ENCODE measurements at places on chromosomes 5 and 9.

DNA sequence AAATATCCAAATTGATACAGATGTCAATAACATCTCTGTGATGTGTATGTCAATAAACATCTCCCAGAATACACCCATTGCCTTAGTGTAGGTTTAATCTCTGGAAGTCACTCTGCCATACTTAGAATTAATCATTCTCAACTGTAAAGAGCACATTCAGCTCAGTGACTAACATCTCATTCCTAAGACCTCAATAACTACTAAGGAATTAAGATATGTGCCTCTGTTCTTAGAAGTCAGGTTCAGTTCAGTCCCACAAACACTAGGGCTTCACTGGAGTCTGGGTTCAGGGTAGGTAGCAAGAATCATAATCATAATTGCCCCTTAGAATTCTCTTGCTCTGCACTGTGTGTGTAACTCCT, 31.7 kb downstream of the UGCG start:
- no peak for DNase-seq

GRCh38 chr5:54754878-54755277, 230.5 kb downstream of the ESM1 start:
- DNase-seq, result no peak

DNA sequence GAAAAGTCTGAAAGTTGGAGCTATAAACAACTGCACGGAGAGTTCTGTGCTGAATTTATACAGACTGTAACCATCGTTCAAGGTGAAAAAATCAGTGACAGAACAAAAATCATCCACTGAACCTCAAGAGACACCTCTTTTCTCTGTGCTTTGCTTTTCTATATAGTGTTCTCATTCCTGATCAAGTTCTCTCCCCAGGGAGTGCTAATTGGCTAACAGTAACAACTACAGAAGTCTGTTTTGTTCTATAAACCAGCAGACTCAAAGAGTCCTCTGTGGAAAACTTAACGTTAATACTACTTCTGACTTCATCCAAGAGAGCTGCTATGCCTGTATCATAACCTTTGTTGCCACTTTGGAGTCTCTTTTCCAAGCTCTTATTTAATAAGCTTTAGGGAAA, 1388.3 kb upstream of the C9orf72 start:
- no peak for DNase-seq

DNA sequence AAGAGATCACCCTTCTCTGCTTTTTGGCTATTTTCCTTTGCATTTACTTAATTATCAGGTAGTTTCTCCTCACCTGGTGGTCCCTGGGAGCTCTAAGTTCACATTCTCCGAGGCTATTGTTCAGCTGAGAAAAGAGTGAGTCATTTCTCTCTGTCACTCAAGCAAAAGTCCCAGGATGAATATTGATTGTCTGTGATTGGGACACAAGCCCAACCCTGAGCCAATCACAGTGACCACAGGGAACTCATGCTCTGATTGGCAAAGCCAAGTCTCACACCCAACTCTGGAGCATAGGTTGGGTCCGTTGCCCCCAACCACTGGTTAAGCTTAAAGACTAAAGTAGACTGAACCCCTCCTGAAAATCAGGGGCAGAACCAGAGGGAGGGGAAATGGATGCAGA, 27.8 kb upstream of the FAT2 start:
- no peak for DNase-seq

GRCh38 chr5:113614191-113614590, 100.7 kb downstream of the YTHDC2 start:
- DNase-seq, result no peak

DNA sequence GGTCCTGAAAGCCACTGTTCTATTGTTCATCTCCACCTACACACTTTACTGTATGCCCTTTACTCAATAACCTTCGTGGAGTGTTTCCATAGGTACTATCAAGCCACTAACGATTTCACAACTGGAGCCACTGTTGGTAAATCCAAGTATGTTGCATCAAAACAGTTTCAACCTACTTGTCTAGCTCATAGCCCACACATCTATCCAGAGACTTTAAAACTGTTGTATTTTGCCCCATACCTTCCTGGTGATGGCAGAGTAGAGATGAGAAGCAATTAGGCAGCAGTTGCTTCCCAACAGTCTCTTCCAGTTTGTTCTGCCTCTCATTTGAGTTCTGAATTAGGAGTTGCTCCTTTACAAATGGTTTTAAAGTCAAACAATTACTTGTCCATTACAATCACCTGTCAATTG, 607 bp downstream of the FAXDC2 start:
- DNase-seq, result no peak

DNA sequence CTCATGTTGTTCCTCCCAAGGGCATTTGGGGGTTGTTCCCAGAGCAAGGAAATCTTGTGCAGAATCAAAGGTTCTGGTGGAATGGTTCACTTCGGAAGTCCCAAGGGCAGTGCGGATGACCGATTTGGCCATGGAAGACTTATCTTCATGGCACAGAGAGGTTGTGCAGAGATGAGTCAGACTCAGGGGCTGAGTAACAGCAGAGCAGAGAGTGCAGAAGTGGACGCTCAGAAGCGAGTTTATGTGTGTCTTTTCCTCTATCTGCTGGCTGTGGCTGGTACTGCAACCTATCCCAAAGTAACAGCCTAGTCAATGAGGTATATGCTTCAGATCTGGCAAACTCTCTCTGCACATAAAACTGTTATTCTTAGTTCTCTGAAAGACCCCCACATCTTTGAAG, 118.1 kb downstream of the DPYSL3 start:
- DNase-seq, result no peak

- DNase-seq, result peak; percentile 82
Measured at GRCh38 chr9:108844856-108845255, 10.9 kb downstream of the ACTL7B start.

DNA sequence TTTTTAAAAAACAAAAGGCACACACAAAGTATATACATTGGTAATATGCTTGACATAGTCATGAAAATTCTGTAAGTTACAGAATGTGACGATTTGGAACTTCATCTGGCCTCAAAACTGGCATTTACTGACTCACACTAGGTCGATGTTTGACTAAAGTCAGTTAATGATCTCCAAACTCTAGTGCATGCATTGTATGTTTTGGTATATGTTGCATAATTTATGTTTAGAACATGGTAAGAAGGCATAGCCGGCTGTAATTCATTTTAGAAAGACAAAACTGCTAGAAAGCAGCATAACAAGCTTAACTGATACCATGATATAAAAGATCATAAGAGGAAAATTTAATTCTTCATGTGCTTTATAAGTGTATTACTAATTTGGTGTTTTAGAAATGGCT, 58.6 kb upstream of the RICTOR start:
- DNase-seq, result no peak

- DNase-seq, result no peak
Measured at GRCh38 chr5:77513321-77513720, 21.2 kb upstream of the WDR41 start.

- DNase-seq, result no peak
Measured at GRCh38 chr9:15724016-15724415, 171.2 kb downstream of the CCDC171 start.

DNA sequence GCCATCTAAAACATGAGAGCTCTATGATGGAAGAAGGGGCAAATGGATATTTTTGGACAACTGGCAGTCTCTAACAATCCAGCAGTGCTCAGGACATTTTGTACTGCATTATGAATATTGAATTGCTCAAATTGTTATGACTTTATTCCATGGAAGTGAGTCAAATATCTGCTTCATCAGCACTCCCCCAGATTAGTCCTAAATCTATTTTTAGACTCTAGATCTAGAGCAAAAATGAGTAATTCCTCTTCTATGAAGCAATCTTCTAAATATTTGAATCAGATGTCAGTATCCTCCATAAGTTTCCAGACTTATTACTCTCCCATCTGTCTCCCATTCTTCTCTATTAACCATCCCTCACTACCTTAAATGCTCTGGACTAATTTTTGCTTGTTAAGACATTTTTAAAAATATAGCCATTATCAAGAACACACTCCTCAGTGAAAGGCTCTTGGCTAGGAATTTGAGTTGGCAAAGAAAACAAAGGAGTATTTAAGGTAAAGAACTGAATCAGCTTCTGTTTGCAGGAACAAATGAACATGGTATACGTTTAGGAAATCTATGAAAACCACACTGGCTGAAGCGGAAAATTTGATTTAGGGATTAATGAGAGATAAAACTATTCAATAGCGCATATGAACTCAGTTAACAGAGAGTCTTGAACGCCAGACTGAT, 300.9 kb downstream of the MCTP1 start:
- DNase-seq, result no peak

DNA sequence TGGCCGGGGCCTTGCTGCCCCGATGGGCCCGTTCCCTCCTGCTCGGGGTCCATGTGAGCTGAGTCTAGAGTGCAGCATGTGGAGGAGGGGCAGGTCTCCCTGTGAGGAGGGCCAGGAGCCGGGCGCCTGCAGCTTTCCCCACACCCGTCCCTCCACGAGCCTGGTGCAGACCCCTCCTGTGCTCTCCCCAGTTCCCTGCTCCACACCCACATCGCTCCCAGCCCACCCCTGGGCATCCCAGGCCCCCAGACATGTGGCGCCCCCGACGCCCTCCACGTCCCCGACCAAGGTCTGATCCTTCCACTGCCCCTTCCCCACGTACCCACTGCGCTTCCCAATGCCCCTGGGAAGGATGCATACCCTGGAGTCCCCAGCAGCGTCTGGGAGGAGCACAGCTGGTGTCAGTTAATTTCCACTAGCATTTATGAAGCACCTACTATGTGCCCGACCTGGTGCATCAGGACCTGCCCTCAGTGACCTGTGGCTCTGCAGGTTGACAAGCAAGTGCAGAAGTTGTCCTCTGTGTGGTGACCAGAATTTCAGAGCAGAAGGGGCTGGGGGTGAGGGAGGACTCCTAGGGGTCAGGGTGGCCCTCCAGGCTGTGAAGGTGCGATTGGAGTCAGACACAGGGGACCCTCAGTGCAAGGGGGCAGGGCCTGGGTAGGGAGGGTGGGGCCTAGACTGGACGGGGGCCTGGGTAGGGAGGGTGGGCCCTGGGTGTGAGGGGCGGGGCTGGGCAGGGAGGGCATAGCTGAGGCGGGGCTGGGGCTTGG, 10.8 kb upstream of the SLC6A18 start:
- DNase-seq, result no peak

- DNase-seq, result peak; percentile 54
Measured at GRCh38 chr5:171268700-171269620, 40.1 kb upstream of the TLX3 start.

GRCh38 chr9:85483208-85483607, 258.5 kb downstream of the AGTPBP1 start:
- no peak for DNase-seq

GRCh38 chr9:87674565-87675299, 51.2 kb upstream of the CTSL start:
- no peak for DNase-seq

- no peak for DNase-seq
Measured at GRCh38 chr5:10118150-10118549, 131.5 kb downstream of the ATPSCKMT start.

DNA sequence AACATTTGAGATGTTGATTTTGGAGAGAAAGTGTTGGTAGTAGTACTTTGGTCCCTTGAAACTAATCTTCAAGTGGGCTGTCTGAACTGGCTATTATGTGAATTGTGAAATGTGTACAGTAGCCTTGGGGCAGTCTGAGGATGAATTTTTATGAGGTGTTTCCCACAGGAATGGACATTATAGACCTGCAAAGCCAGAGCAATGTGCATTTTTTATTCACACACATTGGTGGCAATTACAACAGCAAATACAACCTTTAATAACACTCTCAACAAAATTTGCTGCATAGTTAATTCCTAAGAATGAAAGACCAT, 147.0 kb downstream of the PAM start:
- DNase-seq, result peak; percentile 42

GRCh38 chr9:93237540-93237939, 53.6 kb downstream of the WNK2 start:
- DNase-seq, result no peak

- DNase-seq, result no peak
Measured at GRCh38 chr5:176646049-176646706, 1.1 kb upstream of the TSPAN17 start.

- DNase-seq, result no peak
Measured at GRCh38 chr9:77290373-77290772, 113.0 kb downstream of the VPS13A start.

- DNase-seq, result no peak
Measured at GRCh38 chr5:97458851-97459250, 275.8 kb upstream of the RIOK2 start.

DNA sequence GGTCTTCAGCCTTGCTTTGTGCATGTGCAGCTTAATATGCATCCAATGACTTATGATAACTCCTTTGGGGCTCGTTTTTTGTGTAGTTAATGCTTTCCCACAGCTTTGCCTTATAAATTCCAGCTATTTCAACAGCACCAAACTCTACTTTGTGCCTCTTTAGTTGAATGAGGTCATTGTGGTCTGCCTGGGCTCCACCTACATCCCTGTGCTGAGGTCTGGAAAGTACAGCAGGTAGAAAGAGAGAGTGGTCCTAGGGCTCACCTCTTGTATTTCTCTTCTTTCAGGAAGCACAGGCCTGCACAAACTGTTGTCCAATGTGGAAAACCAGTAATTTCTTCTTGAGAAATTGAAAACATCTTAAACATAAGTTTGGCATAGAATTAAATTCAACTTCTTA, 167.2 kb downstream of the XRCC4 start:
- DNase-seq, result no peak

GRCh38 chr5:152066784-152067183, 142.1 kb upstream of the GLRA1 start:
- no peak for DNase-seq

- no peak for DNase-seq
Measured at GRCh38 chr5:60356745-60357144, 343.2 kb downstream of the DEPDC1B start.

DNA sequence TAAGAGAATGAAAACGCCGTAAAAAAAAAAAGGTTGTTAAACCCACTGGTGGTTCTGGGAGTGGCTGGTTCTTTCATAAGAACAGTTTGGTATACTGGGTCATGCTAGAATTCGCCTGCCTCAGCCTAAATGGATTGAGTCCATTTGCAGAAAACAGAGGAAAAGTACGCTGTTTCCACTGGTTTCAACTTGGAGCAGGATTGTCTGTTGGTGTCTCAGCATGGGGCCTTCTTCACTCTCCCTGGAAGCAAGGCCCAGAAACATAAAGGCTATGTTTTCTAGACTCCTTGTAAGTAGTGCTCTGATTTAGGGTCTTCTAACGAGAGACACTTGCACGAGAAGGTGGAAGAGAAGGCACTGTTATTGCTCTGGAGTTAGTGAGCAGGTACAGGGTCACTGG, 116.9 kb upstream of the MTAP start:
- no peak for DNase-seq

- DNase-seq, result no peak
Measured at GRCh38 chr5:154447089-154447725, 1.4 kb downstream of the SAP30L start.

DNA sequence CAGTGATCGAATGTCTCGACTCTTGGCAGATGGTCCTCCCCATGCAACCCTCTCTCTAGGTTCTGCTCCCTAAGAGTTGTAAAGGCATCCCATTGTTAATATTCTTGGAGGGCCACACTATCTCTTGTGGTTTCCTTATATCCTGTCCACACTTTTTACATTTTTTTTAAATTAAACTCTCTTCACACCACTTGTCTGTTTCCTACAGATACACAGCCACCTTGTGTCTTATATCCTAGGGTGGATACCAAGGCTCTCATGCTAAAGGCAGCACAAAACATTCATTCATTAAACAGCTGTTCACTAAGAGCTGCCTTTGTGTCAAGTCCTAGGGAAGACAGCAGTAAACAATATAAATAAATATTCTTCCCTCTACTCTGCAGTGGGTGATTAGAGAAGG, 60.5 kb upstream of the SHISAL2B start:
- DNase-seq, result no peak

GRCh38 chr5:67094476-67095300, 101.9 kb downstream of the CD180 start:
- DNase-seq, result peak; percentile 42

- DNase-seq, result no peak
Measured at GRCh38 chr9:73223594-73223993, 71.9 kb downstream of the ANXA1 start.

Data from NCI-H146 (cell line).